Activated CD8-positive, alpha-beta memory T cell treated with anti-CD3 and anti-CD28 coated beads, Interleukin-2, amount 10 ng/mL, durations not matched to agents 7 days and 5 days (primary cell): ENCODE measurements at places on chromosomes 16 and 17.

DNA sequence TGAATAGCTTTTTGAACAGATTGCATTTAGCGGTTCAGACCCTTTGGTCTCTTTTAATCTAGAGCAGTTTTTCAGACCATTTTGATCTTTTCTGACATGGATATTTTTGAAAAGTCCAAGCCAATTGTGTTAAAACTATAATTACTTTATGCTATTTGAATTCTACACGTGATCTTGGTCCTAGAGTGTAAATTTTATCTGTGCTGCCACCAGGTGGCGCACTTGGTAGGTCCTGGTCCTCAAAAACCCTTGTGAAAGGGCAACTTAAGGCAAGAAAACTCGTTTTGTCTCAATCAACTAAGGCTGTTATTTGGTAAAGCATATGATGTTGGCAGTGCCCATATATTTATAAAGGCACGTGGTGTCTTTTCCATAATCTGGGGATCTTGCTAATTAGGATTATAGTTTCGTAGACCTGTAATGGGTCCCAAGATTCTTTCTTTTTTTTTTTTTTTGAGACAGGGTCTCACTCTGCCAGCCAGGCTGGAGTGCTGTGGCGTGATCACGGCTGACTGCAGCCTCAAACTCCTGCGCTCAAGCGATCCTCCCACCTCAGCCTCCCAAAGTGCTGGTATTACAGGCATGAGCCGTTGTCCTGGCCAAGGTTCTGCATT, 43.9 kb upstream of the TEX2 start:
- DNase-seq = peak; percentile 80

GRCh38 chr17:50414808-50415207, 11.2 kb upstream of the ACSF2 start:
- DNase-seq = no peak

DNA sequence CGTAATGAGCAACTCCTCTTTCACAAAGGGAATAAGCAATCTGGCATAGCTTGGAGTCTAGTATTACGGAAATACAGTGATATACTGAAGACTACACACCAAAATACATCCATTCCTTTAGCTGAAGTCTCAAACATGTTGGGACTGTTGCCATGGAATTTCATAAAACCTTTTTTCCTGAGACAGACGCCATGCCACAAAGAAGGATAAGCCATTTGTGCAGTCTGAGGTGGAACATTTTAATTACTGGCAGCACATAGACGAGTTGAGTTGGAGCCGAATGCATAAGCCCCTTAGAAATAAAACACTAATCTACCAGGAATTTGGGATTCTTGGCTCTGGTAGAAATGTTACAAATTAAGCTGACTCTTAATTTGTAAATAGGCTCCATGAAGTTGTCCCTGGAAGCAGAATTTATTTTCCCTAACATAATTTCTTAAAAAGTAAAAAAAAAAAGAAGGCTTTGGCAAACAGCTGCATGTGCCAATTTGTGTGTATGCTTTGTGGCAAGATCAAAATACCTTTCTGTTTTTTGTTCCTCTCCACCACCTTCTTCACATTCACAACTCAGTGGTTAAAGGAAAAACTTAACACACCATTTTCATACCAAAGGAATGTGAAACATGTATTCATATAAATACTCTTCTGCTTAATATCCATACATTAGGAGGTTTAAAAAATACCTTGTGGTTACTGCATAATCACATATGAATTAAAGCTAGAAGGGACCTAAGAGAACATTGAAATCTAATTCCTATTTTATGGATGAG, 25.5 kb downstream of the GRB7 start:
- peak; percentile 9 for DNase-seq

DNA sequence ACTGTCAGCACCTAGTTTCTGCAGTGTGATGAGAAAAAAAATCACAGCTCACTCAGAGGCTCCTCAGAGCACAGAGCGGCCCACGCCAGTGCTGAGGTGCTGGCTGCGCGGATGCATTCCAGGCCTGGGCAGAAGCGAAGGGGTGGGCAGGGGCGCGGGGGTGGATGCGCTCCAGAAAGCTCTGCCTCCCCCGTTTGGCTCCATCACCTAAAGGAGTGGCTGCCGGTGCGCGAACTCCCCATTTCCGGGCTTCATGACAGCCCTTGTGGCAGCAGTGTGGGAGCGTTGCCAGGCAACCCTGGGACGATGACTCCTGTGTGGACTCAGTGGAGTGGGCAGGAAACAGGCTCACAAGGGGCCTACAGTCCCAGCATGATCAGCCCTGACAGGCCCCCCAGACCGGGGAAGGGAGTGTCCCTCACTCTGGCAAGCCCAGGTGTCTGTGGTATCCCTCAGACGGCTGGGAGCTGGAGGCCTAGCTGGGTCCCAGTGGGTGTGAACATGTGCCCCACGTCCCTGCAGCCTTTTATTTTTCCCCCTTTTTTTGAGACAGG, 32.8 kb upstream of the NUDT16L1 start:
- peak; percentile 82 for DNase-seq

- DNase-seq = no peak
Measured at GRCh38 chr16:49727611-49728010, 128.3 kb downstream of the ZNF423 start.

DNA sequence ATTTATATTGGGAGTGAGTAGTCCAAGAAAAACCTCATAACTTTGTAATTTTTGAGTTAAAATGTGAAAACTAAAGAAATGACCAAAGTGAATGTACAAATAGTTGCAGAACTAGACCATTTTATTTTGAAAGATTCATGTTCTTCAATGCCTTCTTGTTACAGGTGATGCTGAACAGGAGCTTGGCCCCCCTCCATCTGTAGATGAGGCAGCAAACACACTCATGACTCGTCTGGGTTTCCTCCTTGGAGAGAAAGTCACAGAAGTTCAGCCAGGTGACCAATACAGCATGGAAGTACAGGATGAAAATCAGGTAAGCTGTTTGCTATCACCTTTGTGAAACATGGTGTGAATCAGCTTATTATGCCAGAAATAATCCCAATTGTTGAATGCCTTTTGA, 227.8 kb downstream of the TANC2 start:
- DNase-seq = no peak
